Activated B cell treated with CpG ODN at 0.5 μM for 24 hours (primary cell): ENCODE measurements at places on chromosomes 2 and 18.

DNA sequence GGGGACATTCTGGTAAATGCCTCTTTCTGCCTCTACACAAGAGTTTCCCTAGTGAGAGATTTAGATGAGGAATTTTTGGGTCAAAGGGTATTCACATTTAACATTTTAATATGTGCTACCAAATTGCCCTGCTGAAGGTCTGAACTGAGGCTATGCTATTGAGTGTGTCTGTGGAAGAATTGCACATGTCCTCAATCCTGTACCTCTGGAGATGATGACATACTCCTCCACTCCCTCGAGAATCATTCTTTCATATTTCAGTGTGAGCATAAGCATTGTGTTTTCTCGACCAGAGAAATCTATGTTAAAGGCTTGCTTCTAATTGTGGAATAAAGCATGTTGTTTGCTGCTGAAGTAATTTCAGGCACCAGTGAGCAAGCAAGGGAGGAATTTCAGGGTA is 110.5 kb downstream of the TSN start:
- no peak overlapping the region for H3K4me3 ChIP-seq
- peaks cover 6% of the 10 kb centered on the region for H3K27me3 ChIP-seq
- H3K36me3 ChIP-seq = no peaks in the 10 kb centered on the region
- H3K27ac ChIP-seq = no peak overlapping the region

DNA sequence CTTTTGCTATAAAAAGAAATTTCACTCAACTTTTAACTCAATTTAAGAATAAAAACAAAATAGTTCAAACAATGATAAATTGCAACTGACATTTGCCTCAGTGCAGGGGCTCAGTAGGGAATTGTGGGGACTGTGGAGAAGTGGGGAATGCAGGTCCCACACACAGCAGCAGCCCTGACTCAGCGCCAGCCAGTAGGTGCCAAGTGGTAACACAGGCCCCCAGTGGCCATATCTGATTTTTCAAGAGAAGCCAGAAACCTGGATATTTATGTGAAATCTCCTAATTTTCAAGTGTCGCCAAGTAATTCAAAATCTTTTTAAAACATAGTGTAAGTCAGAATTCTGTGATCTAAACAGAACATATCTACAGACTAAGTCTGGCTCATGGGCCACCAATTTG is 186.3 kb downstream of the EN1 start:
- no peaks in the 10 kb centered on the region for H3K27me3 ChIP-seq
- H3K4me3 ChIP-seq = no peak overlapping the region
- DNase-seq = no peak
- no peak overlapping the region for H3K27ac ChIP-seq
- no peaks in the 10 kb centered on the region for H3K36me3 ChIP-seq

DNA sequence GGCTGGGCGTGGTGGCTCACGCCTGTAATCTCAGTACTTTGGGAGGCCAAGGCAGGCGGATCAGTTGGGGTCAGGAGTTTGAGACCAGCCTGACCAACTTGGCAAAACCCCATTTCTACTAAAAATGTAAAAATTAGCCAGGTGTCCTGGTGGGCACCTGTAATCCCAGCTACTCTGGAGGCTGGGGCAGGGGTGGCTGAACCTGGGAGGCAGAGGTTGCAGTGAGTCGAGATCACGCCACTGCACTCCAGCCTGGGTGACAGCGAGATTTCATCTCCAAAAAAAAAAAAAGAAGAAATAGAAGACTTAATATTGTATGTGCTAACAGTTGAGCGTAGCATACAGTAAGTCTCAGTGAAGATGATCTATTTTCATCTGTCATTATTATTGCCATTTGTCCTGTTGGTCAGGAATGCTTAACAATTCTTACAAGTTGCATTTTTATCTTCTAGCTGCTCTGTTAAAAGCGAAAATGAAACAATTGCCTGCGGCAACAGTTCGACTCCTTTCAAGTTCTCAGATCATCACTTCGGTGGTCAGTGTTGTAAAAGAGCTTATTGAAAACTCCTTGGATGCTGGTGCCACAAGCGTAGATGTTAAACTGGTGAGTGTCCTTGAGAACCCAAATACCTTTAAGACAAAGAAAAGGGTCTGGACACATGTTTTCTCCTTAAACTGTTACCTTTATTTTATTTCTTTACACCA is 7.2 kb downstream of the PMS1 start:
- no peak for DNase-seq
- no peak overlapping the region for H3K27ac ChIP-seq
- H3K36me3 ChIP-seq = peaks cover 46% of the 10 kb centered on the region
- H3K4me1 ChIP-seq = no peaks in the 10 kb centered on the region
- no peaks in the 10 kb centered on the region for H3K27me3 ChIP-seq

GRCh38 chr2:216849987-216850386 is 9.9 kb downstream of the TNP1 start:
- H3K27me3 ChIP-seq = peaks cover 6% of the 10 kb centered on the region
- H3K4me1 ChIP-seq = no peaks in the 10 kb centered on the region
- no peak overlapping the region for H3K27ac ChIP-seq
- no peak for DNase-seq
- H3K36me3 ChIP-seq = no peaks in the 10 kb centered on the region
- no peak overlapping the region for H3K4me3 ChIP-seq

- H3K36me3 ChIP-seq = no peaks in the 10 kb centered on the region
- H3K4me3 ChIP-seq = no peak overlapping the region
- no peak for DNase-seq
These were observed 1288.7 kb downstream of the LRP1B start for GRCh38 chr2:140842110-140842509.

DNA sequence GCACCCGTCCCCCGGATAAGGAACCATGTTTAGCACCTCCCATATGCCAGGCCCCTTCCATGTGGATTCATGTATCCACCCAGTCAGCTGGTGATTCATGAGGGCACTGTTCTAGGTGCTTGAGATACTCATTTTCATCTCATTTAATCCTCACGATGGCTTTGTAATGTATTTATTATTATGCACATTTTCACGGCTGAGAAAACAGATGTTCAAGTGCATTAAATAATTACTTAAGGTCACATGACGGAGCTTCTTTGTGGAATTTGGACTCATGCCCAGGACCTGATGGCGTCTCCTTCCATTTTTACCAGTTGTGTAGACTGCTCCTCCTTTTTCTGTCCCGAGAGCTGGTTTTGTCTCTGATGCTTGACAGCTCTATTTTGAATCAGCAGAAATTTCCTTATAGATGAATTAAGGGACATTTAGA is 72.2 kb upstream of the RBM44 start:
- no peak overlapping the region for H3K4me3 ChIP-seq
- H3K36me3 ChIP-seq = peaks cover 58% of the 10 kb centered on the region
- no peak for DNase-seq
- H3K27me3 ChIP-seq = no peaks in the 10 kb centered on the region
- H3K4me1 ChIP-seq = peaks cover 54% of the 10 kb centered on the region
- peak overlapping the region; percentile 24 for H3K27ac ChIP-seq

DNA sequence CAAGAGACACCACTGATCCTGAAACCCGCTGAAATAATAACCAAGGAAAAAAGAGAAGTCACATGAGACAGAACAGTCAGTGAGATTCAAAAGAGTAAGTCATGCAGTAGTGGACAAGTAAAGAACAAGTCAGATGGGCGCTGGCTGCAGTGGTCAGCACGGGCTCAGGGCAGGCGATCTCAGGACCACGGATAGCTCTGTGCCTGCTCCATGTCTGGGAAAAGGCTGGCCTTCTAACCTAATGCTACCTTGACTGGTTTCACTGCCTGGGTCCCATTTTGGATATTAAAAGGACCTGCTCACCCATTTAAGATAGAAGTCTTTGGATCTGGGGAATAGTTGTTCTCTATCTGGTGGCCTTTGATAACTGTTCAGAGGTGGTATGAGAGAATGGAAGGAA is 61.7 kb upstream of the LCLAT1 start:
- H3K36me3 ChIP-seq = no peaks in the 10 kb centered on the region
- H3K27ac ChIP-seq = no peak overlapping the region
- peaks cover 13% of the 10 kb centered on the region for H3K4me1 ChIP-seq
- no peak overlapping the region for H3K4me3 ChIP-seq
- no peak for DNase-seq

- no peak for DNase-seq
- peaks cover 13% of the 10 kb centered on the region for H3K36me3 ChIP-seq
These were observed 6.9 kb downstream of the ZNF516 start for GRCh38 chr18:76488190-76488589.

GRCh38 chr18:44693030-44693784 is 12.5 kb downstream of the SETBP1 start:
- no peak for DNase-seq
- no peak overlapping the region for H3K4me3 ChIP-seq
- H3K27me3 ChIP-seq = no peaks in the 10 kb centered on the region
- H3K27ac ChIP-seq = peak overlapping the region; percentile 9

- H3K27ac ChIP-seq = peak overlapping the region; percentile 96
- H3K4me1 ChIP-seq = peaks cover 42% of the 10 kb centered on the region
- peaks cover 33% of the 10 kb centered on the region for H3K36me3 ChIP-seq
- peak overlapping the region; percentile 88 for H3K4me3 ChIP-seq
- no peak for DNase-seq
These were observed 1.2 kb downstream of the SLC35F5 start for GRCh38 chr2:113755035-113755834.

GRCh38 chr2:72112401-72112800 is 35.3 kb downstream of the CYP26B1 start:
- H3K4me1 ChIP-seq = no peaks in the 10 kb centered on the region
- H3K36me3 ChIP-seq = no peaks in the 10 kb centered on the region
- DNase-seq = no peak
- H3K4me3 ChIP-seq = no peak overlapping the region

GRCh38 chr2:136305517-136306192 is 187.7 kb upstream of the CXCR4 start:
- DNase-seq = no peak
- peak overlapping the region; percentile 72 for H3K27ac ChIP-seq
- H3K36me3 ChIP-seq = no peaks in the 10 kb centered on the region
- H3K4me3 ChIP-seq = no peak overlapping the region

DNA sequence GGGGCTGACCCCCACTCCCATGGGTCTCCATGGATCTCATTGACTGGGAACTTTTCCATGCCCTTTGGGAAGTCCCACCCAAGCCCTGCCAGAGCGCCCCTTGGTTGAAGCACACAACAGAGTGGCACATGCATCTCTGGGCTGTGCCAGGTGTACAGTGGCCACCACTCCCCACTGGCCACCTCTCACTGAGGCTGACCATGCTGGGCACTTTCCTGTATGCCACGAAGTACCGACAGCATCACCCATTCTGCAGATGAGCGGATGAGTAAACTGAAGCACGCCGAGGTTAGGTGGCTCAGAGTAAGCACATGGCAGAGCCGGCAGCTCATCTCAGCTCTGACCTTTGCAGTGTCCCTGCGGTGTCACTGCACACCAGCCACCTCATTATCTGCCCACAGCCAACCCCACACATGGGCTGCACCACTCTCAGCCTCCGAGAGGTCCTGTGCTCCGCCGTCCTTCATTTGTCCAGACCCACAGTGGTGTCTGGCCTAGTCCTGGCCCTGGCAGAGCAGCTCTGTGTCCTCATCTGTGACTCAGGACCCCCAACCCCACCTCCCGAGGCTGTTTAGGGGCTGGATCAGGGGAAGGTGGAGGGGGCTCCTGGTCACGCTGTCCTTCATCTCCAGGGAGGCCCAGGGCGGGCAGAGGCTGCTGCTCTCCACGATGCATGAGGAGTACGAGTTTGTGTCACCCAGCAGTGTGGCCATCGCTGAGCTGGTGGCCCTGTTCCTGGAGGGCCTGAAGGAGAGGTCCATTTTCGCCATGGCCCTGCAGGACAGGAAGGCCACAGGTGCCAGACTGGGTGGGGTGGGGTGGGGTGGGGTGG is 18.0 kb upstream of the GPR17 start:
- peak overlapping the region; percentile 12 for H3K27ac ChIP-seq
- DNase-seq = no peak
- no peak overlapping the region for H3K4me3 ChIP-seq
- no peaks in the 10 kb centered on the region for H3K27me3 ChIP-seq

DNA sequence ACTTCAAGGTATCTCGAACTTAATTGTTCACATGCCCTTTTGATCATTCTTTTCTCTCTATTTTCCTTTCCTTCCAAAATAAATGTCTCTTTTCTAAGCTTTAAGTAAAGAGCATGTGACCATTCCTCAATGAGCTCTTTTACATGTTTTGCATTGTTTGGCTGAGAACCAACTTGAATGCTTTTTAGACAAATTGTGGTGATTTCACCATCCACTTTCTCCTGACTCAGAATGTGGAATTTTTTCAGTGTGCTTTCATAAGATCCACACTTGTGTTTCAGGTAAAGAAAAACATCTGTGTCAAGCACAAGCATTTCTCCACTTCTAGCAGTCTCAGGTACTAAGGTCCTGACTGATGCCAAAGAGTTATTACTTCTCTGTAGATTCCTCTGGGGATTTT is 10.7 kb downstream of the RBM43 start:
- DNase-seq = no peak
- H3K27me3 ChIP-seq = no peaks in the 10 kb centered on the region
- no peak overlapping the region for H3K4me3 ChIP-seq
- no peaks in the 10 kb centered on the region for H3K4me1 ChIP-seq
- H3K27ac ChIP-seq = no peak overlapping the region

DNA sequence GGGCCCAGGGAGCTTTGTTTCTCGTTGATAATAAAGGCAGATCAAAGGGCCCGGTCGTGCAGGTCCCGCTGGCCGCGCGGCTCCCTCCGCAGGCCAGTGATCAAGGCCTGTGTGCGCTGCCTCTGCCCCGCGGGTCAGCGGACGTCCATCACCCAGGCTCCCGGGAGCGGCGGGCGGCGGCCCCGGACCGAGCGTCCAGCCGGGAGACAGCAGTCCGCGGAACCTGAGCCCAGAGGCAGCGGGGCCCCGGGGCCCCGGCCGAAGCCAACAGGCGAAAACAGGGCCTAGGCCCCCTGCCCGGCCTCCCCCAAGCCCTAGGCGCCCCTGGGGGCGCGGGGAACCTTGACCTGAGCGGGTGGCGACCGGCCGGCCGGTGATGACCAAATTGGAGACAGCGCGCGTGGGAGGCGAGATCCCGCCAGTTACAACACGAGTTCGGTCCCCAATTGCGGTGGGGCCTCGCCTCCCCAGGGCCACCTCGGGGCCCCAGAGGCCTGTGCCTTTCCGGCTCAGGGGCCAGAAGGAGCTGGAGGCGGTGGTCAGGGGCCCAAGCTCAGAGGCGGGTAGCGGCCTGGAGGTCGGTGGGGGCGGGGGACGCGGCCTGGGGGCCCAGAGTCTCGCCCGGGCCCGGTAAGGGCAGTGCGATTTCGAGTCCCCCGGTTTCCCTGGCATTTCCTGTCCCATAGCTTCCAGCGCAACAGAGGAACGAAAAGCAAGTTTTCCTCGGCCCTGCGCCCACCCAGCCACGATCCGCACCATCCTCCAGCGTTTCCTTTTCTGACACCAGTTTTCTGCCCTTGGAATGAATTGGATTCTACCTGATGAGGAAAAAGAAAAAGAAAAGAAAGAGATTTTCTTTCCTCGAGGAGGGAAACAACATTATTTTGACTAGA is 5.9 kb downstream of the SP9 start:
- no peak for DNase-seq
- peak overlapping the region; percentile 81 for H3K27ac ChIP-seq
- H3K4me1 ChIP-seq = peaks cover 39% of the 10 kb centered on the region

GRCh38 chr18:79871481-79872091 is 73.8 kb downstream of the KCNG2 start:
- H3K27me3 ChIP-seq = no peaks in the 10 kb centered on the region
- no peak overlapping the region for H3K27ac ChIP-seq
- no peak for DNase-seq
- no peaks in the 10 kb centered on the region for H3K36me3 ChIP-seq
- H3K4me1 ChIP-seq = no peaks in the 10 kb centered on the region

- peak overlapping the region; percentile 99 for H3K4me3 ChIP-seq
- peak overlapping the region; percentile 98 for H3K27ac ChIP-seq
- H3K4me1 ChIP-seq = peaks cover 72% of the 10 kb centered on the region
These were observed 104.7 kb upstream of the CD302 start for GRCh38 chr2:159902722-159903121.

GRCh38 chr18:39786477-39786876 is 2168.6 kb upstream of the PIK3C3 start:
- H3K27me3 ChIP-seq = no peaks in the 10 kb centered on the region
- DNase-seq = no peak
- no peaks in the 10 kb centered on the region for H3K36me3 ChIP-seq
- H3K27ac ChIP-seq = no peak overlapping the region
- no peak overlapping the region for H3K4me3 ChIP-seq
